ENCODE measurements at places on chromosomes 2 and 18. TPM values are rescaled to one million over a fixed set of nuclear protein-coding genes. Genes with fewer than 3 reads are reported as not detected.

- DNase-seq: no peak
Observed at GRCh38 chr18:8688816-8689215, 16.5 kb upstream of the MTCL1 start.

- no peak for DNase-seq
Observed at GRCh38 chr18:9753846-9754245, 45.7 kb downstream of the RAB31 start.

DNA sequence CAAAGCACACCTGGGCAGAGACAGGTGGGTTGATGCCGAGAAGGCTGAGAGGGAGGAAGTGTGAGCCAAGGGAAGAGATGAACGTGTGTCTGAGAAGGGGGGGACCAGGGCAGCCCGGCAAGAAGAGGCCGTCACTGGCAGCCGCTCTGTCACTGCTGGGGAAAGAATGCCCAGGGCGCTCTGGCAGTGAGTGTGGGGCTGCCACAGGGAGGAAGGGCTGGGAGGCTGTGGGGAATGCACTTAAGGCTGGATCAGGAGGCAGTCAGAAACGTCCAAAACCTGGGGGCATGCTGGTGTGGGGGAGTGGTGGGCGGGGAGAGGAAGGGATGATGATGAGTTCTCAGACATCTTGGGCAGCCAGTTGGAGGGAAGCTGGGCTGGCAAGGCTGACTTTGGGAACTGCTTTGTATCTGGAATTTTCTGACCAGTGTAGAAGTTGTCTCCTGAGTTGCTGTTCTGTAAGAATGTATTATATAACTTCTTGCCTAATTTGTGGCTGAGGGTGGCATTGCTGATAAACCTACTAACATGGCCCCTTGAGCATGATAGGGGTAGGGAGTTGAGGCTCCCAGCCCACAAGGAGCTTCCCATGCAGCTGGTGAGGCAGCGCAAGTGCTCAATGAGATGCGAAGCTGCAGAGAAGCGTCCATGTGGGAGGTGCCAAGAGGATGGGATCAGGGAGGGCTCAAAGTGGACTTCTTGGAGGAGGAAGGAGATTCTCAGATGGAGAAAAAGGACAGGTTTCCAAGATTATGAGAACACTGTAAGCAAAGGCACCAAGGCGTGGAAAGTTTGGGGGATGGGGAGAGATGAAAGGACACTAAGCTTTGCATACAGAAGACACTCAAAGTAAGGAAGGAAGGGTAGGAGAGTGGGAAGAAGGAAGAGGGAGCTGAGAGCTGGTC lies 185.1 kb upstream of the HAAO start:
- DNase-seq: no peak

GRCh38 chr2:71125506-71126294 lies 4.3 kb downstream of the MCEE start:
- no peak for DNase-seq

DNA sequence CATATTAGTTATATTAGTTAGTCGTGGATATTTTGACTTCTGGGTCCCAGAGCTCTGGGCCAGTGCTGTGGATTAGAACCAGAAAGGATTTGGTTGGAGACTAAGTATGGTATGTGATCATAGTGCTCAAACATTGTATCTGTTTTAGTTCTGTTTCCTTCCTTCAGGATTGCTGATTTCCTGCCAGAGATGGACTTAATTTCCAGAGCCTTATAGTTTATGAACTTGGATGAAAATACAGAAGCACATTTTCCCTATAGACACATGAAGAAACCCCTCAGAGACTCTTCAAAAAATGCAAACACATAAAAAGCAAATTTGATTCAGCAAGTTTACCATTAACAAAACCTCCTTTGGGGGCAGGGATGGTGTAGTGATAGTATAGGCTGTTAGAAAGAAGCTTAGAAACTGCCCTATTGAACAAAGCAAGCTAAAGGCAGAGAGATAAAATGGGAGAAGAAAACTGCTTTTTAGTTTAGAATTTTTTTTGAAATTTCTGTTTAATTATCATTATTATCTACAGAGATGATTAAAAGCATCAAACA lies 88.7 kb upstream of the EFEMP1 start:
- DNase-seq: no peak

- DNase-seq: peak; percentile 21
Observed at GRCh38 chr2:241267249-241268067, 48.0 kb downstream of the HDLBP start.

GRCh38 chr2:69945441-69945840 lies 16.0 kb downstream of the ASPRV1 start:
- DNase-seq: no peak

GRCh38 chr18:47283476-47283875 lies 32.0 kb upstream of the SKOR2 start:
- peak; percentile 79 for DNase-seq

GRCh38 chr2:49798570-49798969 lies 644.3 kb upstream of the FSHR start:
- DNase-seq: no peak

DNA sequence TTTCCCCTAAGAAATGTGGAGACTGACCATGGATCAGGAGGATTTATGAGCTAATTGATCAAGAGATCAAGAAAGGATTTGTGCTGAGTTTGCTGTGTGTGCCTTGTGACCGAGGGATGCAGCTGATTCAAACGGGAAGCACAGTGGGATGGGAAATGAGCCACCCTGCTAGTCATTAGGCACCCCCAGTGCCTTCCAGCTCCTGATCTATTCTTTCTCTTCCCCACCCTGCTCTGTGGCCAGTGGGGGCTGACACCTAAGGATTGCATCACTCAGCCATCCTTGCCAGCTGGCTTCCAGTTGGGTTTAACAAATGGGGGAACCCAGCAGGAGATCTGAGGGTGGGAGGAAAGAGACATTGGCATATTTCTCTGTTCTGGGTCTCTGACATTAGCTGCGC lies 132.2 kb upstream of the CXCR4 start:
- no peak for DNase-seq

GRCh38 chr2:101974663-101975062 lies 17.1 kb upstream of the IL1R2 start:
- DNase-seq: peak; percentile 60

- no peak for DNase-seq
Observed at GRCh38 chr18:59072727-59073421, 66.8 kb upstream of the SEC11C start.

DNA sequence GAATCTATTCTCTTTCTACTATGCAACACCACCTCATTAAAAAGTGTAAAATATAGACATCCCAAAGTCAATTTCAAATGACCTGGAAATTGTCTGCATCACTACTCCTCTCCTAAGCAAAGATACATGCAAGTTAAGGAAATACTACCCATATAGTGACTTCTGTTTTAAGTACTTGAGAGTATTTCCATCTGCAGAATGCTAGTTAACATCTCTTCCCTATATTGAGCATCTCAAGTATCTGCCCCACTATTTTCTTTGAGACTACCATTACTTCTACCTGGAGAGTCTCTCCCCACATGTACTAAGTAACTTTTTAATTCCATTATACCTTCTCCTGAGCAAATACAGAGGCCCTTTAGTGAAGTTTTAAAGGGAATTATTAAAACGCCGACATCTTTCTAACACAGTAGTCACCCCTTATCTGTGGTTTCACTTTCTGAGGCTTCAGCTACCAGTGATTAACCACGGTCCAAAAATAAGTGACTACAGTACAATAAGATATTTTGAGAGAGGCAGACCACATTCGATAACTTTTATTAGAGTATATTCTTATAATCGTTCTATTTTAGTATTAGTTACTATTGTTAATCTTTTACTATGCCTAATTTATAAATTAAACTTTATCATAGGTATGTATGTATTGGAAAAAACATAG lies 21.8 kb downstream of the CWC22 start:
- DNase-seq: no peak

DNA sequence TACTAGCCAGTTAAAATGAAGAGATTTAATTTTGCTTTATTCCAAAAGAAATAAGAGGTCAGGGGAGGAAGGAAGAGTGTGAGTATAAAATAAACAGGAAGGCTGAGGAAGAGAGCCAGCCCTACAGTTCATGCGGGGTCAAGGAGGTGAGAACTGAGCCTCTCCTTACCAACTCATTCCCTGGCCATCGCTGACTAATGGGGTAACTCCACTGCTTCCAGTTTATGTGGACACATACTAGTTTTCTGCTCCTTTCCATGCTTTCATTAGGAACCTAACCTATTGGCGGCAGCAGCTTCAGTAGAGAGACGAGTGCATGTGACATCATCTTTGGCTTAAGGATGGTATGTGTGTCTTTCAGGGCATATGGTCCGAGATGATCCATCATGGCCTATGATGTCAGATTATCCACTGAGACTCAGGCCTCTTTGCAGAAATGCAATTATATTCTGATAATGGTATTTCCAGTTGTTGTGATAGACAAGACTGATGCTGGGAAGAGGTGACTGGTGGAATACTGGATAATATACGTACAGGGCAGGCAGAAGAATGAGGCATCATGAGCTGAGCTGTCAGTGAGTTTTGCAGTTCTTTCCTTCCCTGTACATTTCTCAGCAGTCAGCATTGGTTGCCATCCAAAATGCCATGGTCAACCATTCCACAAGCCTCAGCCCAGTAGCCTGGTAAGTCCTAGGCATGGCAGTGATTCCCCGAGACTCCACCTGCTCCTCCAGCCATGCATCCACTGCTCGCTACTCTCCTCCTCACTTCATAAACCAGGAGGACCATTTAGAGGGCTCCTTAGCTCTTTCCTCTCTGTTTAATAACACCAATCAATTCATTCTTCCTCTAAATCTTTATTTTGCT lies 184.6 kb upstream of the OSR1 start:
- DNase-seq: no peak

DNA sequence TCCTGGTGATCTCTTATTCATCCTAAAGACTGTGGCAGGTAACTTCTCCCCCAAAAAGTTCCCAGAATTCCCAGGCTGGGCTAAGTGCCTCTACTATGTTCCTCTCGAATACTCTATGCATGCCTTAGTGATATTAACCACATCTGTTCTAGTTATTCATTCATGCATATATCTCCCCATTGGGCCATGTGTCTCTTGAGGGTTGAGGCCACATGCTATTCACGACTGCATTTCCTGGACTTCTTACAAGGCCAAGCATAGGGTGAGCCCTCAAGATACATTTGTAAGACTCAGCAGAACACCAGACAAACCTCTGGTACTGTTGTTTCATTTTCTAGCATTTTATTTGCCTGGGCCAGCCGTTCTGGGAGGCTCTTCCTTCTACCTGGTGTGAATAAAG lies 117.0 kb downstream of the EN1 start:
- no peak for DNase-seq

Gene NAT8
- not detected for polyA plus RNA-seq

Gene FBXO11
- 21.5 TPM for polyA plus RNA-seq

Gene LINC00305
- polyA plus RNA-seq: not detected

Gene ZNF892
- polyA plus RNA-seq: 2.2 TPM

Gene HOXD12
- not detected for polyA plus RNA-seq

Gene SF3B1
- polyA plus RNA-seq: 181 TPM

Gene GKN2
- polyA plus RNA-seq: not detected

Gene SCN9A
- 9.5 TPM for polyA plus RNA-seq

Gene SCYGR2
- polyA plus RNA-seq: not detected

Gene TMEM37
- 8.6 TPM for polyA plus RNA-seq

Gene REG3G
- polyA plus RNA-seq: not detected

Gene KCNG2
- polyA plus RNA-seq: 0.13 TPM

Measured in GM23338 (cell line).